Osteoblast (primary cell): ENCODE measurements at places on chromosomes 12 and 14. TPM values are rescaled to one million over a fixed set of nuclear protein-coding genes. Genes with fewer than 3 reads are reported as not detected.

- DNase-seq, result no peak
These were observed 27.0 kb downstream of the SINHCAF start for GRCh38 chr12:31298922-31299321.

CCDC196 gene
- not detected in 2 replicates for total RNA-seq

DNA sequence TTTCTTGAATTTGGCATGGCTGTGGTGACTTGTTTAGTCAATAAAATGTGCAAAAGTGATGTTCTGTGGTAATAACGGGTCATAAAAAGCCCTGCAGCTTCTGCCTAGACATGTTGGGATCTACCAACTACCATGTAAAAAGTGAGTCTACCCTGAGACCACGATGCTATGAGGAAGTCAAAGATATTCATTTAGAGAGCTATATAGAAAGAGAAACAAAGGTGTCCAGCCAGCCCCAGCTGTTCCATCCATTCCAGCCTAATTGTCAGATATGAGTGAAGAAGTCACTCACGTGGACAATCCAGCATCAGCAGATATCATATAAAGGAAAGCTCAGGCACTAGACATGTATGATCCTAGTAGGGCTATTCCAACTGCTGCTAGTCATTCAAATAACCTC is 117.2 kb upstream of the SSTR1 start:
- no peak for DNase-seq

DNA sequence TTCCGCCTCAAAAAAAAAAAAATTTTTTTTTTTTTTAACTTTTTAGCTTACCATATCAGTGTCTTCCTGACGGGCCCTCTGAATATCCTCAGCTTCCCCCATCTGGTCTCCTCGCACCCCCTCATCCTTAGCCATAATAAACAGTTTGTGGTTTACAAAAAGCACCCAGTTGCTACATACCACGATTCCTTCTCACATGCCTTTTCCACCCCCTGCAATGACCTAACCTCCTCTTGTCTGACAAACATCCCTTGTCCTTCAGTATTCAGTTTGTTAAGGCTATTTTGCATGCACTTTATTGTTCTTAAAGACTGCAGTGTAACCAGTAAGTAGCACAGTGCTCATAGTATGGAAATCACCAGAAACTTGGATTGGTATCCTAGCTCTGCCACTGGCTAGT is 88.5 kb downstream of the PPM1H start:
- DNase-seq, result no peak

- no peak for DNase-seq
These were observed 11.9 kb downstream of the NAP1L1 start for GRCh38 chr12:76072568-76072967.

DNA sequence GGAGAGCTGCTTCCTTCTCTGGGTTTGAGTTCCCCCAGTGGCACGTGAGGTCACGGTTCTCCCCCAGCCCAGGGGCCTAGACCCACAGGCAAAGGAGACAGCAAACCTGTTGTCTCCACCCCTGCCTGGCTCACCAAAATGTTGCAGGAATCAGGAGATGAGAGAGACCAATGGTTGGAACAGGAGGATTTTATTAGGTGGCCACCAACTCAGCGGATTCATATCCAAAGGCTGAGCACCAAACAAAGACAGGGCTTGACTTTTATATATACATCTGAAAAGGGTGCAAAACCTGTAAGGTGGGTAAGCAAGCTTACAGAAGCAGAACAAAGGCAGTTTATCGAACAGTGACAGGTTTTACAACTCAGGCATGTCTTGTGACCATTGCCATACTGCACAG is 9.2 kb upstream of the ADAM21 start:
- DNase-seq, result peak; percentile 49

DNA sequence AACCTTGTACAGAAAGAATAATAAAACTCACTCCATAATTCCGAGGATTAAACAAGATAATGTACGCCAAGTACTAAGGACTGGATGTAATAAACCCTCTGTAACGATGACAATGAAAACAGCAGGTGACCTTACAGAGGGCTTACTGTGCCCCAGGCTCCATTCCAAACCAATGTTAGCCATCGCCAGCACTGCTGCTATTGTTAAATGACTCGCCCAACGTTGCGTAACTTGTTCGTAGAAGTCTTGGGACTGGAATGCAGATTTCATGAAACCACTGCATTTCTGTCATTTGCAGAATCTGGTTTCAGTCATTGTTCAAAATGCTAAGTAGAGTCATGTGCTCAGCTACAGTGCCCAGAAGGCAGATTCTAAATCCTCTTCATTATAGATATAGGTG is 728 bp upstream of the STON2 start:
- DNase-seq, result peak; percentile 66

GRCh38 chr12:39420043-39420442 is 22.9 kb downstream of the KIF21A start:
- DNase-seq, result no peak

TAS2R50 gene
- 4.4 and 6.2 TPM in 2 replicates for total RNA-seq

DCAF5 gene
- 38.7 and 41.3 TPM in 2 replicates for total RNA-seq

GRCh38 chr12:114678718-114679117 is 5.3 kb downstream of the TBX3 start:
- peak; percentile 58 for DNase-seq

- DNase-seq, result no peak
These were observed 66.8 kb downstream of the SPATA7 start for GRCh38 chr14:88452231-88452630.

GRCh38 chr14:72111911-72112310 is 179.7 kb downstream of the RGS6 start:
- DNase-seq, result no peak

DNA sequence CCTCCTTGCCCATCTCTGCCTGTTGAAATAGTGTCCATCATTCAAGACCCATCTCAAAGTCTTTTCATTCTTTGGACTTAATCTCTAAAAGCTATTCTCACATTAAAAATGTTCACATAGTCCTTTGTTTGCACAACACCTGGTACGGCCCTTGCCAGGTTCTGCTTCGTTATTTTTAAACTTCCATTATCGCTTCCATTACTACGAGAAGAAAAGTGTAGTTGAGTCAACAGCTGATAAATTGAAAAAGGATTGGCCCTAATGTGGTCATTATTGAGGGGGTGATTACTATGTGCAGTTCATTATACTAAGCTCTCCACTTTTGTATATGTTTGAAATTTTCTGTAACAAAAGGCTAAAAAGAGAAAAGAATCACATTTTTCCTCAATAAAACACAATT is 17.8 kb downstream of the KCNJ8 start:
- DNase-seq, result no peak

- no peak for DNase-seq
These were observed 412.6 kb upstream of the SOX5 start for GRCh38 chr12:24361877-24362580.

POTEG gene
- 0.29 and 0.36 TPM in 2 replicates for total RNA-seq

GRCh38 chr12:25959071-25959961 is 834 bp downstream of the RASSF8 start:
- DNase-seq, result peak; percentile 91

- no peak for DNase-seq
These were observed 19.8 kb downstream of the MYRFL start for GRCh38 chr12:69844836-69845235.

GRCh38 chr12:46818642-46819041 is 7.2 kb downstream of the SLC38A4 start:
- no peak for DNase-seq

- peak; percentile 97 for DNase-seq
These were observed 1.5 kb downstream of the PRDM4 start for GRCh38 chr12:107759410-107759809.

HPD gene
- total RNA-seq, result under 0.01 TPM in 1 of 2 replicates, not detected in the other

AKAP5 gene
- 0.59 and 1.1 TPM in 2 replicates for total RNA-seq

DNA sequence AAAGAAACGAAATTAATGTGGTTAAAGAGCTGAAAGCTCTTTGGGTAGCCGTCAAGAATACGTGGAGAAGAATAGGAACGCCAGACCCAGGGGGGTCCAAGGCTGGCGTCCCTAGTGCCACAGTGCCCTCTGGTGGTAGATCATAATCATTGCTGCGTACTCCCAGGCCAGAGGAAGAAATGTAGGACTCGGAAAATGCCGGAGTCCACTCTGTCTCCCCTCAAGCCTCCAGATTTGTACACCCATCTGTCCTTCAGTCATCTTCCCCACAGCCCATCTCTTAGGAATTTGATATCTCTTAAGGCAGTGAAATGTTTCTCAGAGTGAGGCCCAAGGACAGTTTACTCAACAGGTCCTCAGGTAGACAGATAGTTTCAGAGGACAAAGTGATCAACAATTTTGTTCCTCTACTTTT is 25.4 kb upstream of the PLEKHG6 start:
- DNase-seq, result peak; percentile 92

DNA sequence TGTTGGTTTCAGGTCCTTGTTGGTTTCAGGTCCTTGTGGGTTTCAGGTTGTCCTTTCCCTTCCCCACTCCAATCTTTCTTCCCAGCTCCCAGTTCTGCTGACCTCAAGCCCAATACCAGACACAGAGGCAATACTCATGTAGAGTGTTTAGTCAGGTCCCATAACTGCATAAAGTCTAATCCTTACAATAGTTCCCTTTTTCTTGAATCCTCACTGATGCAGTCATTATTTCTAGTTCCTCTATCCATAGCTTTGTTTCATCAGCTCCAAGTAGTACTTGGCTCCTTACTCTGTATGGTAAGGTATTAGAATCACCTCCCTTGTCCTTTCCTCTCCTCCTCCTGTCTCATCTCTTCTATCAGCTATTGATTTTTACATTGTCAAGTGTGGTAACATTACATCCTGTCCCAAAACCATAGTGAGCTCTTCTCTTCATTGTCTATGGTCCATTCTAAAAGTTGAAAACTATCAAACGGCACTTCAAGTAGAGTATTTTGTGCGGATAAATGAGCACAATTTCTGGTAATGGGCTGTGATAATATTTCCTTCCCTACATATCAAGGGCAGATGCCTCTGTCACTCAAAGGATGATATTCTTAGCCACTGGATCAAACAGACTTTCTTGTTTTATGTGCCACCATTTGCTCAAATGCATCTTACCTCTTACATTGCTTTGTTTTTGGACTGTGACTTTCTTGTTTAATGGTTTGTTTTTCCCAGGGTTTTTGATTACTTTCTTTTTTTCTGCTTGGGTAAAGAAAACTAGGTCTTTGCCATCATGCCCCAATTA is 57.2 kb upstream of the JDP2 start:
- no peak for DNase-seq

GRCh38 chr12:94111302-94111701 is 37.1 kb upstream of the PLXNC1 start:
- DNase-seq, result no peak

DBX2 gene
- not detected in 2 replicates for total RNA-seq

DNA sequence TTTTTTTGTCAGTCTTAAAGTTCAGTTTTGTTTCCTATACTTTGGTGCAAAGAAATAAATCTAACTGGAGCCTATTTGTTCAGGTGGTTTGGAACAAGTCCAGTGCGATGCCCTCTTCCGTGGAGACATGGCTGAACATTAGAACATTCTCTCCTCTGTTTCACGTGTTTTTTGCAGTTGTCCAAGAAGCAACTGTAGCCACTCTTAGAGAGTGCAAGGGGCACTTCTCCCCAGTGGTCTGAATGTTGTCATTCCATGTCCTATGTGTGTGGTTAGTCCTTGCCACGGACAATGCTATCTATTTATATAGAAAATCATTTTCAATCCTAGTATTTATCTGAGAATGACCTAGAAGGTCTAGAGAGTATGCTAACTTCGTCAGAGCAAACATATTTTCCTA is 1232.5 kb upstream of the SEL1L start:
- no peak for DNase-seq

DNA sequence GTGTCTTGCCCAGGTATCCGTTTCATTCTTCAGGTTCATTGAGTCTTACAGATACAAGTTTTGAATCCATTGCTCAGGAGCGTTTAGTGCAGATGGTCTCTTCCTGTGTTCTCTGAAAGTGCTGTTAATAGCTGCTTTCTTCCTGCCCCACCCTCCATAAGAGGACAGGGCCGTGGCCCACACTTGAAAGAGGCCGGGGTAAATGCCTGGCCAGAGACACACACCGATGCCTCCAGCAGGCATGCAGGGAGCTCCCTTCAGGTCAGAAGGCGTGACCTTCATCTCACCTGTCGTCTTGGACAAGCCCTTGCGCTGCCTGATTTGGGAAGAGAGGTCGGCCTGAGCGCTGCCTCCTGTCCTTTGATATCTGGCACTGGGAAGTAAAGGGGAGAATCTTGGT is 11.6 kb downstream of the PRKAB1 start:
- no peak for DNase-seq

DNA sequence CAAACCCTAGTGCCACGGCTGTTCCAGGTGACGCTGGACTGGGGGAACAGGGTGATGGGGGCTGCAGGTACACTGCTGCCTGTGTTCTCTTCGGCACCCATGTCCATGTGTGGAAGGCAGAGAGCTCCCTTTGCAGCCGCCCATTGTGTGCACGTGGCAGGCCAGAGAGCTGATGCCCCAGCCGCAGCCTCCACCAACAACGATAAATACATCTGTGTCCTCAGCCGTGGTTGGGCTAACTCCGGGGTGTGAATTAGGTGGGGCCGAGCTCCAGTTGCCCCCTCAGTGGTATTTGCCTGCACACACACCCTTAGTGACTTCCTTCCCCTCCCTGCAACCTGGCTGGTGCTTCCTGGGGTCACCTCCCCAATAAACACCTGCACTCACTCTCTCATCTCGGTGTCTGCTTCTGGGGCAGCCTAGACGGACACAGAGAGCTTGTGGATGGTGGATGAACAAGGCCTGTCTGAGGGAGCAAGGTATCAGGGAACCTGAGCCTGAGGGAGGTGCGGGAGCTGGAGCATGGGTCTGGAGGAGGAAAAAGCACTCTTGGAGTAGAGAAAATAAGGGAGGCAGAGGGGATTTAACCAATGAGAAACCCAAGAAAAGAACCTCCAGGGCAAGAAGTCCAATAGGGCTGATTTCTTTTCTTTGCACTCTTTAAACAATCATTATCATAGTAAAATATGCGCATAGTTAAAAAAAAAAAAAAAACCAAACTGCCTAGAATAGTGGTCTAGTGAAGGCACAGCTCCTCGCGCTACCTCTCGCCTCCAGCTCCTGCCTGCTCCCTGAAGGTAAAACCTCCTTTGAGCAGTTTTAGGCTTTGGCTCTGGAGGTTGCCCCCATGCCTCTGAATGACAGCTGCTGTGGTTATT is 112.6 kb downstream of the ZNF664 start:
- no peak for DNase-seq

- no peak for DNase-seq
These were observed 121.0 kb upstream of the FUT8 start for GRCh38 chr14:65291531-65291930.

- DNase-seq, result no peak
These were observed 93.0 kb downstream of the GTF2A1 start for GRCh38 chr14:81127785-81128184.

- DNase-seq, result no peak
These were observed 17.7 kb upstream of the CD27 start for GRCh38 chr12:6426882-6427671.
